ENCODE measurements at places on chromosomes 7 and 10.

DNA sequence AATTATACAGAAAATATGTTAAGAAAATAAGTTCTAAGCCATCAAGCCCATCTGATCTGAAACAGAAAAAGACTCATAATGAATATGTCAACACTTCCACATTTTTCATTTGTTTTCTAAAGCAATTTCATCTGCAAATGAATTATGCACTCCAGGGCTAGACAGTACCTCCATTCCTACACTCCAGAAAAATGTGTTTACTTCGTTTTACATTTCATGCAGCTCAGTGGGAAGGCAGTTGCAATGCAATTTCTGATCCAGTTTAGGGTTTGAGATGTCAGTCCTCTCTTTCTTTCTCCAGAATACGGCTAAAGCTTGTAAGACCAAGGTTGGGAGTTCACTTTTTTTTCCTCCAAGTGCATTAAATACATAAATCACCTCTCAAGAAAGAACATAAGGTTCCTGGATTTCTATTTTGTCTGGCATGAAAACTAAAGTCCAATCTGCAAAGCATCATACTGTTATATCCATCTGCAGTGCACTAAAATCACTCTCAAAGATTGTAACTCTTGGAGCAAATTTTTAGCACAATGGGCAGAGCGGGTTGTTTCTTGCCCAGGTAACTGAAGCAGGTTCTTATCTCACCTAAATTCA, 348.8 kb upstream of the C7orf33 start:
- DNase-seq = no peak

DNA sequence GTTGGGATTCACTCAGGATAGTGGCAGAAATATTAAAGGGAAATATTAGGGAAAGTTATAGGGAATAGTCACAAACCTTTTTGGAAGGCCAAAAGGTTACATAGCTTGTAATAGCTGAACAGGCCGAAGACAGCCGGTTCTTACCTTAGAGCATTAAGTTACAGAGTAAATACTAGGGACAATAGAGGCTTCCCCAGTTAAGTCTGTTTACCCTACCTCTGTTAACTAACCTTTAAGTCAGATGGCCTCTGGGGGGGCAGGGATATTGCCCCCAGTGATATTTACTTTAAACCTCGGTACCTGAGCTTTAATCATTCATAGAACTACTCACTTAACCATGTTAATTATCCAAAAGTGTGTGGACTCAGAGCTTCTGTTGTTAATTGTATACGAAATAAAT, 7.4 kb downstream of the POLR1F start:
- no peak for DNase-seq

GRCh38 chr7:147060070-147060469, 943.5 kb downstream of the CNTNAP2 start:
- no peak for DNase-seq

DNA sequence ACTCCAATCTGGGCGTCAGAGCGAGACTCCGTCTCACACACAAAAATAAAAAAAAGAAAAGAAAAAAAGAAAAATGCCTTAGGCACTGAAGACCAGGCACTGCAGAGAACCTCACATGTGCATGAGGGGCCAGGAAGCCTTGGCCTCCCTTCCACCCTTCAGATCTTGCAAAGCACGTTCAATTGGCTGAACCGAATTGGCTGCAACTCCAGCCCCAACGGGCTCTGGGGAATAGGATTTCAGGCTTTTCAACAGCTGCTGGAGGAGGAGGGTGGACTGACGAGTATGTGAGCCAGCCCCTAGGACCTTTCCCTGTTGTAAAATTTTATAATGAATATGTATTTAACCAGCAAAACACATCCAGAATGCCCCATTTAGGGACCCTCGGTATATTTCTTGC, 16.7 kb downstream of the TMEM120A start:
- DNase-seq = no peak

- DNase-seq = no peak
Measured at GRCh38 chr10:27535317-27535716, 31.2 kb downstream of the RAB18 start.

GRCh38 chr7:23802720-23803397, 92.8 kb downstream of the STK31 start:
- no peak for DNase-seq

DNA sequence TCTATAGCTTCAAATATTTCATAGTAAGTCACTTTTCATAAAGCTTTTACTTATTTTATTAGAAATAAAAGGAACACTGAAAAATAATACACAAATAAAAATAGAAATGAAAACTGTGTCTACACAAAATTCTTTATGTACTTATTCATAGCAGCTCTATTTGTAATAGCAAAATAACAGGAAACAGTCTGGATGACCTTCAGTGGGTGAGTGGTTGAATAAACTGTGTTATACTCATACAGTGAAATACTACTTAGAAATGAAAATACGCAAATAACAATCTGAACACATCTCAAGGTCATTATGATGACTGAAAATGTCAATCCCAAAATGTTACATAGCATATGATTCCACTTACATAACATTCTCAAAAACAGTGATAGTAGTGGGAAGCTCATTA, 138.7 kb upstream of the PCLO start:
- DNase-seq = no peak

GRCh38 chr7:101201695-101202602, 1.1 kb upstream of the MOGAT3 start:
- DNase-seq = no peak

DNA sequence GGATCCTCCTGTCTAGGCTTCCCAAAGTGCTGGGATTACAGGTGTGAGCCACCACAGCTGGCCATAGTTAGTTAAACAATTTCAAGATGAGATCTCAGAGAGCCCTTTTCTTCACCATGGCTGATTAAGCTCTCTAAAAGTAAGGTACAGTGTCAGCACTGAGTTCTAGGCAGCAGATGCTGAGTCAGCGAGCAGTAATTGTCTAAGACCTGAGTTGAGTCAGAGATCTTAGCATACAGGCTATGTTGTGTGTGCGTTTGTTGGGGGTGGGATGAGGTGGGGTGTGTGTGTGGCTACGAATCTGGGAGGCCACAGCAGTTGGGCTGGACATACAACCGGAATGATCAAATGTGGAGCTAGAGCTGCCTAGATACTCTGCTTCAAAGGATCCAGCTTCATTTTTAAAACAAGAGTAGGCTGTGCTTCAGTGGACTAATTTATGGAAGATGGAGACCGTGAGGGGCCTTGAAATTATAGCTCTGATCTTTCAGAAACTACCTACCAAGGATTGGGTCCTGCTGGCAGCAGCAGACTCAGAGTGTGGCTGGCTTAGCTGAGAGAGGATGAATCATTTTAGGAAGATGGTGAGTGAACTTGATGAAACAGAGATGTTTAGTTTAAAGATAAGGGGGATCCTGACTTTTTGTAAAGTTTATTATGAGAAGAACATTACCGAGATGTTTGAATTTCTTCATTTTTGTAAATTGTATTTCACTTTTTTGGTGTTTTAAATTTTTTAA, 17.5 kb upstream of the MTPN start:
- DNase-seq = peak; percentile 42

DNA sequence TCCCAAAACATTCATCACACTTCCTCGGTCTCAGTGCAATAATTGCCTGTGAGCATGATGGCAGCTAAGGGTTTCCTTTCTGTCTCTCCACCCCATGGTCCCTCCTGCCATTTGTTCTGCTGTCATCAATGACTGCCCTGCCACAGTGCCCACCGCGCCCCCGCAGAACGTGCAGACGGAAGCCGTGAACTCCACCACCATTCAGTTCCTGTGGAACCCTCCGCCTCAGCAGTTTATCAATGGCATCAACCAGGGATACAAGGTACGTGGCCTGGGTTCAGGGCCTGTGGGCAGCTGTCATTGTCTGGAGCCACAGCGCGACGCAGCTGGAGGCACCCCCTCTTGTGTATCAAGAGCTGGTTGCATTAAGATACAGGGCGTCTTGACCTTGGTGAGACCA, 632.9 kb upstream of the FOXK1 start:
- no peak for DNase-seq

DNA sequence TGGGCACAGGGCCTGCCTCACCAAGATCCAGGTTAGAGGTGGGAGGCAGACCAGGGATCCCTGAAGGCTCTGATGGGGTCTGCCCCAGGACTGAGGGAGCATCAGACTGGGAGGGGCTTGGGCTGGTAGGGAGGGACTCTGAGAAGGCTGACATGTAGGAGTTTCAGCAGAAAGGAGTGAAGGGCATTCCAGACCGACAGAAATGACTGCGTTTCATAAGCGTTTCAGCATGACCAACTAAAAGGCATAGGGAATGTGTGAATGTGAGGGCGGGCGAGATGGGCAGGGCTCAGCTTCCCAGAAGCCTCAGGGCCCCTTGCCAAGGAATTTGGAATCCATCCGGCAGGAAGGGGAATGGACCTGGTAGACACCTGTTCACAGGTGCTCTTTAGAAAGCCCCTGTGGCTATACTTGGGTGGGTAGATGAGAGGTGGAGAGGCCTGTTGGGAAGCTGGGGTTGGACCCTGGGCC, 24.9 kb upstream of the SLC29A3 start:
- DNase-seq = no peak

- no peak for DNase-seq
Measured at GRCh38 chr7:37990337-37990736, 69.9 kb downstream of the EPDR1 start.

GRCh38 chr7:118755067-118755625, 530.6 kb downstream of the ANKRD7 start:
- no peak for DNase-seq

GRCh38 chr10:28432210-28432676, 100.7 kb upstream of the WAC start:
- DNase-seq = peak; percentile 29

DNA sequence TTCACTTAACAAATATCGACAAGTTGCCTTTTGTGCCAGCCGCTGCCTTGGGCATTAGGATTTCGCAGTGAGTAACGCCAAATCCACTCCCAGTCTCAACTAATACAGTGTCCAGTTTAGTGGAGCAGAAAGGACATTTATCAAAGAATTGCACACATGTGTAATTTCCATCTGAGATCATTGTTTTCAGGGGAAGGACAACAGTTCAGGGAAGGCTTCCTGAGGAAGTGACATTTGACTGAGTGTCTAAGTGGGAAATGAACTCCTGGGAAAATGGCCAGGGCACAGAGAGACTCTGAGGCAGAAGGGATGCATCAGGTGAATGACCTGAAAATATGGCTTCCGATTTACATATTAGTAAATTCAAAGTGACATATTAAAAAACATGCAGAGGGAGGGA, 89.4 kb downstream of the ITGA8 start:
- no peak for DNase-seq

GRCh38 chr10:48957361-48958151, 17.9 kb upstream of the LRRC18 start:
- DNase-seq = no peak

- DNase-seq = no peak
Measured at GRCh38 chr7:47734287-47734948, 152.5 kb upstream of the TNS3 start.

GRCh38 chr10:100656454-100656853, 88.9 kb upstream of the PAX2 start:
- DNase-seq = peak; percentile 31

DNA sequence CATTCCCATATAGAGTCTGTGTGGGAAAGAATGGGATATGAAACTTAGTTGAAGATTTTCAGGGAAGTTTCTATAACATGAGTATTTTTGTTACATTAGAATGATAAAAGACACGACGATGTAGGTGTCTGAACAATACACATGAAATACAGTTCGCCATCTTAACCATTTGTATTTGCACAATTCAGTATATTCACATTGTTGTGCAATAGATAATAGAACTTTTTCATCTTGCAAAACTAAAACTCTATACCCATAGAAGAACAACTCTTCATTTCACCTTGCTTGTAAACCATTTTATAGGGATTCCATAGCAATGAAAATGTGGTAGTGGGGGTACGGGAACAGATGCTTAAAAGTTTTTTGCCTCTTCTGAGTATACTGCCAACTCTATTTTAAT, 32.8 kb downstream of the SLC39A12 start:
- DNase-seq = no peak

DNA sequence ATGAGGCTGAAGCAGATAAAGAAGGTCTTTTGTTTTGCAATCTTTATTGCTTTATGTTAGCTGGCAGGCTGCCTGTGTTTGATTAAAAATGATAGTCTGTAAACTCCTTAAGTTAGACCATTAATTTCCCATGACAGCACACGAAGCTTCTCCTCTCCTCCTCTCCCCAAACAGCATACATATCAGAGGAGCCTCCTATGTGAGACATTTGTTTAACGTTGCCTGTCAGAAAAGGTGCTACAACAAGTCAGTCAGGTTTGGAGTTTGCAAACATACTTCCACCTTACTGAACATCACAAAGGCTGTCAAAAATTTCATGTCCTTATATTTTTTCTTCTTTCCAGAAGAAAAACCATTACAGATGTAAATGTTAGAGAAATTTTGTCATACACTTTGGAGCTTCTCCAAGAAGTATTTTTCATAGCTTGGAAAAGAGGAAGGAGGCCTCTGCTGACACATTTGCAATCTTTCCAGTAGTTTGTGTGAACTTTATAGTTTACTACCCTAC, 393.1 kb downstream of the EXOC4 start:
- DNase-seq = no peak

DNA sequence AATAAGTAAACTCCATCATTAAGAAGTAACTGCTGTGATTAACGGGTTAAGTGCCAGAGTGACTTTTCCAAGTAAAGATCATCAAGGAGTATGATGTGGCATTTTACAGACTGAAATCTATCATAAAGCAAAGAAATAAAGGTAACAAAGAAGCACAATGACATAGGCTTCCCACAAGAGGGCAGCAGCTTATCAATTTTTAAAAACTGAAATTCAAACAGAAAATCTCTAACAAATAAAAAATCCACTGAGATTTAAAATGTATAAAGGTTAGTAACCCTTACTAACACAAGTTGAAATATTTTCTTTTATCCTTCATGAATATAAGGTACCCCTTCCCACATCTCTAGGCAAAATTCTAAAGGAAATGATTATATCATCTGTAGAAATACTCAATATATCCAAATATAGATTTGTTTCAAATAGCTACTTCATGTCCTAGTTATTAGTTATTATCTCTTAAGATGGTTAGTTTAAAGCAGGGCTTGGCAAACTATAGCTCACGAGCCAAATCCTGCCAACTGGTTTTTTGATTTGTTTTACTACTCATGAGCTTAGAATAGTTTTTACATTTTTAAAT, 29.2 kb downstream of the FAM3C start:
- peak; percentile 43 for DNase-seq

DNA sequence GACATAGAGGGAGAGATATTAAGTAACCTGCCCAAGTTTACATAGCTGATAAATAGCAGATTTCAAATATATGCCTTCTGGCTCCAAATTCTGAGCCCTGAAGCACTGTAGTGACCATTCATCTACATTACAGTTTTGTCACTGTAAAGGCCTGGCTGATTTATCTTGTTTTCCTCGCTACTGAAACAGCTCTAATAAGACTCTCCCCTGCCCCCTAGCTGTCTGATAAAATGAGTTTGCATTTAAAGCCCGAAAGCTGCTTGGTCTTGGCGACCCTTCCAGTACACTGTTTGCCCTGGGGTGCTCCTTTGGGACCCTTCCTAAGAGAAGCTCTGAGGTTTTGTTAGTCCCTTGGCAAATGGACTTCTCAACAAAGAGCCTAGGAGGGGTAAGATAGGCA, 59.7 kb upstream of the RAB11FIP2 start:
- DNase-seq = no peak

Data from activated naive CD4-positive, alpha-beta T cell treated with anti-CD3 and anti-CD28 coated beads for 36 hours (primary cell).